Activated naive CD8-positive, alpha-beta T cell treated with anti-CD3 and anti-CD28 coated beads for 36 hours (primary cell): ENCODE measurements at places on chromosomes 1 and 21. TPM values are rescaled to one million over a fixed set of nuclear protein-coding genes. Genes with fewer than 3 reads are reported as not detected.

Gene OR14K1
- total RNA-seq, result not detected

Gene OR11L1
- total RNA-seq, result not detected

Gene PLA2G2C
- total RNA-seq, result not detected

Gene RLF
- total RNA-seq, result 13.7 TPM

Gene TGFBR3
- 4.4 TPM for total RNA-seq

Gene FH
- 103 TPM for total RNA-seq

Gene AGMAT
- total RNA-seq, result 26.2 TPM

Gene S100B
- total RNA-seq, result 8.7 TPM

Gene MAD2L2
- total RNA-seq, result 72.1 TPM

Gene SLC9C2
- not detected for total RNA-seq

Gene LRRC8B
- total RNA-seq, result 22.3 TPM

Gene SLC44A5
- total RNA-seq, result 0.19 TPM

- no peak for DNase-seq
Observed at GRCh38 chr1:182217071-182217470, 155.6 kb upstream of the ZNF648 start.

- DNase-seq, result peak; percentile 36
Observed at GRCh38 chr1:205983925-205984725, 19.1 kb downstream of the RAB7B start.

DNA sequence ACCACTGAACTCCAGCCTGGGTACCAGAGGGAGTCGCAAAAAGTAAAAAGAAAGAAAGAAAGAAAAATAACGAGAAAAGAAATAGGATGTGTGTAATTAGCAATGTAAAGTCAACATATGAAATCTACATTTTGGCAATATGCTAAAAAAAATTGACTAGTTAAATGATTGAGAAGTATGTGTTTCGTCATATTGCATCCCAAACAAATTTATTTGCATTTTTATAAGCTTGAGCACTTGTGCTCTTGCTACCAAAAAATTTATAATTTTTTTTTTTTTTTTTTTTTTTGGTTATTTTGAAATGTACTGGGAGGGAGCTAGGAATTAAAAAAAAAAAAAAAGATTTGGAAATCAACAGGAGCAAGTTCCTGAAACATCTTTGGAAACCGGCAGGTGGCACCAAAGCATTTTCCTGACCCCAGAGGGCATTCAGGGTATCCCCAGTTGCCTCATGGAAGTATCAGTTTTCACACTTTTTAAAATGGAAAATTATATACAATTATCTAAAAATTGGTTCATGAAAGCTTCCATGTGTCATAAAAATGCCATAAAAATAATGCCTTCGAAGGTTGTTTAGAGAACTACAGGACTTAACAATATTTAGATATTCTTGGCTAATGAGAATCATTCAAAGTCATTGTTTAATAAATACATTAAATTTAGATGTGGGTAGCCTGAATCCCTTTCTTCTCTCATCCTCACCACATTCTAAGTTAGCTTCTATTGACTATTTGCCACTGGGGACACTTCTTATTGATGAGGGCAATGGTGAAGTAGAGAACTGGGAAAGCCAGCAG is 4.8 kb upstream of the HEATR1 start:
- no peak for DNase-seq

GRCh38 chr1:117674521-117675400 is 68.9 kb downstream of the TENT5C start:
- DNase-seq, result no peak

- no peak for DNase-seq
Observed at GRCh38 chr1:54610048-54610447, 13.3 kb downstream of the FAM151A start.

DNA sequence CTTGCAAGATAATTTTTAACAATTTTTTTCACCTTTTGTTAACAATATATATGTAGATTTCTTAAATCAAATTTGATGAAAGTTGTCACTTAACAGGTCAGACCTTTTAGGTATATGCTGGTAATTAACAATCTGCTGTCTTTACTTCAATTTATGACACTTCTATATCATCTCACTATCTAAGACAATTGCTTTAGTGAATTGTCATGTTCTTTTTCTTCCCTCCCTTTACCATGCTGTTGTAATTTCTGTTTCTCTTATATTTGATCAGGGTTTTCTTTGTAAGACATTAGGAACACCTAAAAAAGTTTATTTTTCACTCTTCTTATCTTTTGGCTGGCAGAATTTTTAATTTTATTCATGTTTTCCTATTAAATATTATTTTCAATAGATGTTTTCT is 2.0 kb downstream of the IFI16 start:
- DNase-seq, result no peak

DNA sequence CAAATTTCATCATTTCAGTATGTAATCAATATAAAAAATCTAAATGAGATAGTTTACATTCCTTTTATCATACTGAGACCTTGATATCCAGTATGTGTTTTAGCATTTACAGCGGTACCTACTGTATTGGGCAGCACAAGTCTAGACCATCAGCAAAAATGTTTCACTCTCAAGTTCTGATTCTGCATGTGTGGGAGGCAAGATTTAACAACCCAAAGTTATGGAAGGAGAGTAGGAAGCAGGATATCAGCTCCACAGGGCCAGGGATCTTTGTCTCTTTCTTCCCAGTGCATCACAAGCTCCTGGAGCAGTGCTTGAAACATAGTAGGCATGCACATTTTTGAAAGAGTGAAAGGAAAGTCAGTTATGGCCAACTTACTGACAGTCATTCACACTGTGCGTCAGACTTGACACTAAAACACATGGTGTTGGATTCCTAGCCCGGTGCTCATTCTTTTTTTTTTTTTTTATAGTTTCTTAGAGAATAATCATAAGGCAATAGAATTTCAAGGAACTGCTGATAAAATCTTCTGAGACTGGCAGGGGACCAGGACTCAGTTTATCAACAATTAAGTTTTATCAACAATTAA is 6.1 kb downstream of the TENT5C start:
- DNase-seq, result no peak

DNA sequence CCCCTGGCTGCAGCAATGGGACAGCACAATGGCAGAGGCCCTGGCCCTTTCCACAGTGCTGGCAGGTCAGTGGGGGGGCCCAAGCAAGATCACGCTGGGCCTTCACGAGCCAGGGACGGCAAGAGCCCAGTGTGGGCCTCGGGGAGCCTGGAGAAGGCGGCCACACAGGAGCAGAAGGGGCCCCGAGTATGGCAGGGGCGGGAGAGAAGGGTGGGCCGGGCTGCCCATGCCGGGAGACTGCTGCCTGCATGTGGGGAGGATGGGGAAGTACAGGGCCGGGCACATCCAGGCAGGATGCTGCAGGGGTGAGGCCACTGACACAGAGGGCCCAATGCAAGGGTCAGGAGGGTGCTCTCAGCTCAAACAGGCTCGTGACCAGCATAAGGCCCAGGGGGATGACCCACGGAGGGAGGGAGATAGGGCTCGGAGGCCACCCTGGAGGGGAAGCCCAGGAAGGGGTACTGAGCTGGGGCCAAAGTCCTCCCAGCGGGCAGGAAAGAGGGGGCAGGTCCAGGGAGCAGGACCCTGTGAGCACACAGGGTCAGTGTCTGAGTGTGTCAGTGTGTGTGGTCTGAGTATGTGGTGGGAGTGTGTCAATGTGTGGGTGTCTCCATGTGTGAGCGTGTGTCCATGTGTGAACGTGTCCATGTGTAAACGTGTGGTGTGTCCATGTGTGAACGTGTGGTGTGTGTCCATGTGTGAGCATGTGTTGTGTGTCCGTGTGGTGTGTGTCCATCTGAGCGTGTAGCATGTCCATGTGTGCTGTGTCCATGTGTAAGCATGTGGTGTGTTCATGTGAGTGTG is 13.1 kb downstream of the SLC19A1 start:
- no peak for DNase-seq

DNA sequence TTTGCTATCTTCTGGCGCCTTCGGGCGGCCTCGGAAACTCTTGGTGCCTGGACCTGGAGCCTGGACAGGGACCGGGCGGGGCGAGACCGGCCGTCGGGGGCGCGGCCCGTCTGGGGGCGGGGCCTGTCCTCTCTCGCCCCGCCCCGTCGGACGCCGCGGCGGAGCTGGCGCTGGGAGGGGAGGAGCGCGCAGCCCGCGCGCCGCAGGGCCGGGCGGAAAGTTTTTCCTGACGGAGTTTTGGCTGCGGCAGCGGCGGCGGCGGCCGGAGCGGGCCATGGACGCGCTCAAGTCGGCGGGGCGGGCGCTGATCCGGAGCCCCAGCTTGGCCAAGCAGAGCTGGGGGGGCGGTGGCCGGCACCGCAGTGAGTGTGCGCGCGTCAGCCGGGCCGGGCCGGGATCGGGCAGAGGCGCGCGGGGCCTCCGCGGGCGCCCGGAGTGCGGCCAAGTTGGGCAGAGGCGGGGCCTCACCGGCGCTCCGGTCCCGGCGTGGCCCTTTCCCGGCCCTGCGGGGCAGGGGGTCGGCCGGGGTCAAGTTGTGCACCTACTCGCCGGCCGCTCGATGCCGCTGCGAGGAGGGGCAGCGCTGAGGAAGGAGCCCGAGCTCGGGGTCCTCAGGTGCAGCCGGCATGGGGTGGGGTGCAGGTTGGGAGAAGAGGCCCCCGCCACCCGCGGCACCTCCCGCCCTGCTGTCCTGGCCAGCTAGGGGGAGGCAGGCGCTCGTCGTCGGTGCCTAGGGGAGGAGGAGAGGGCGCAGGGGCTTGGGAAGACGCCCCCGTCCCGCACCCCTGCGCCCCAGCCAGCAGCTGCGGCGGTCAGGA is at the start of gene LDLRAP1:
TSS of gene LDLRAP1 (plus strand) at position 182 of the 818 bp plus-strand sequence. CDS start at position 275, 93 bp downstream.
- DNase-seq, result peak; percentile 76

GRCh38 chr1:62435231-62436038 is 1.4 kb upstream of the USP1 start:
- no peak for DNase-seq

DNA sequence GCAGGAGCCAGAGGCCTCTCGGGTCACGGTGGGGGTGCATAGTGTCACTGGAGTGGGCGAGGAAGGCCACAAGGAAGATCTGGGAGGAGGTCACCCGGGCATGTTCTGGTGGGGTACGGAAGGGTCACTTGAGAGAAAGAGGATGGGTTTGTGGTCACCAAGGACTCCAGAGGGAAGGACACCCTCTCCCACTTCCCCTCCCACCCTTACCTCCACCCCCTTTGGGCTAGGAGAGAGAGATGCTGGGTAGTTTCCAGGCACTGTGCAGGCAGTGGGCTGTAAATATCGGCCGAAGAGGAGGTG is 703 bp downstream of the AMIGO1 start:
- DNase-seq, result no peak

DNA sequence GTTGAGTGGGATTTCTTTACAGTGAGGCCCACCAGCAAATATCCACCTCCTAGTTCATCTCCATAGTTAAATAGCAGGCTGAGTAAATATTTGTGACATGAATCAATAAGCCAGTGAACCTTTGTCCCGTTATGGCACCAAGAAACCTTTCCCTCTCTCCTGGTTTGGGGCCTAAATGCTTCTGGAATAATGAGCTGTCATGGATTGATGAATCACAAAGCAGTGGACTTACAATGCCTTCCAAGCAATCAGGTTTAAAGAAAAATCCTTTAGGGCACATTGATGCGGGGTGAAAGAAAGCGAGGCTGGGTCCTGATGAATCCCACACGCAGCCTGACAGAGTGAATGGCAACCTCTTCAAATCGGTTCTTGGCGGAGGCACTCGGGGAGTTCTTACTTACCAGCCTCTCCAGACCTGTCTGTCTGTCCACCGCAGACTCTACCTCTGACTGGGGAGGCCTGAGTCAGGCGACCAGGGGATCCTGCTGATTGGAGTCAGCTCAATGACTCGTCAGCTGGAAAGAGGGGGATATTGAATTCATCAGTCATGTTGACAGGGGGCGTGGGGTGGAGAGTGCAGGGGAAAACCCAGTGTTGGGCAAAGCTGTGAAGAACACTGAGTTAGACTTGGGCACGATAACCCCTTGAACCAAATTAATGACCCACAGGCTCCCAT is 247.3 kb downstream of the PLPP3 start:
- no peak for DNase-seq
